Kasumi-1 (cell line): ENCODE measurements at places on chromosomes 1 and 21.

GRCh38 chr1:230043081-230043480, 24.0 kb upstream of the GALNT2 start:
- no peak for DNase-seq

GRCh38 chr21:24023402-24023801, 1583.9 kb downstream of the MRPL39 start:
- no peak for DNase-seq

GRCh38 chr1:87196110-87196827, 132.4 kb upstream of the LMO4 start:
- DNase-seq = no peak

DNA sequence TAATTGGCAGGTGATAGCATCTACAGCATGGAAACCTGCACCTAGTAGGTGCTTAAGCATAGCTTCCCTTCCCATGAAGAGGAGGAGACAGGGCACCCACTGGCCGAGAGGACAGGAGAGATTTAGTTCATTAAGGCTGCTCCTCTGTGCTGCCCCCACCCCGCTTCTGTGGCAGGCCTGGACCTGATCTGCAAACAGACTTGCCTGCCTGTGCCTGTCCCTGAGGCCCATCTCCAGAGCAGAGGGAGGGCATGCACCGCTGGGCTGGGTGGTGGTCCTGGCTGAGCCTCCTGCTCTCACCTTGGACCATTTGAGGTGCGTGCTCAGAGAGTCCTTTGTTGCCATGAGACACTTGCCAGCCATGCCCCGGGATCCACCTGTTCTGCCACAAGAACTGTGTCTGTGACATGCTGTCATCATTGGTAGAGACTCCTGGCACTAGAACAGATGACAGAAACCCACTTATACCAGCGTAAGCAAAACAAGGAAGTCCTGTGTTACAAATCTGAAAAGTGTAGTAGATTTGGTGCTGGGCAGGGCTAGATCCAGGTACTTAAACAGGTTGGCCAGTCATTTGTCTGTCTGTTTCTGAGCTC, 55.6 kb downstream of the PTPRF start:
- DNase-seq = no peak

DNA sequence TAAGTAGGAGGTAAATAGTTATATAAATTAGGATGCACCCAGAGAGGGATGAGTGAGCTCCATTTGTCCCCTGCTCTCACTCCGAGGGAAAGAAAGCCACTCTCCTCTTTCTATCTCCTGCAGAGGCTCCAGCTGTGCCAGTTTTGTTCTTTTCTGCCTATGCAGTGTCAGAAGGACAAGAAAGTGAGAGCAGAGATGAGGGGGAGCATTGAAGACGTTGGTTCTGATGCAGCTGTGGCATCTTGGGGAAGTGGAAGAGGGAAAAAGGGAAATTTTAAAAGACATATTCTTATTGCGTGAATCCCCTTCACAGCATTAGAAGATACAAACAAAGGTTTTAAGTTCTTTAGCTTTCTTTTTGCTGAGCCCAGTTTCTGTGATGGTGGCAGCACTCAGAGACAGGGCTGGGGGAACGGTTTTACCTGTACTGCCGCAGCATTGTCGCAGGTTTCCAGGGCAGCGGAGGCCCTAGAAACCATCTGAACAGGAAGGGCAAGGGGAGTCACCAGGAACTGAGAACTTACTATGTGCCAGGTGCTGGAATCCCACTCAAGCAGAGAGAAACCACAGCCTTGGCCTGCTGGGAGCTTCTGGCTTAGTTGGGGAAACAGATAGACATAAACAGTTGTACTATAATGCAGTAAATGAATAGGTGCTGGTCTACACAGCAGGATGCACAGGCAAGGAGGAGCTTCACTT, 44.9 kb upstream of the USP24 start:
- DNase-seq = no peak

DNA sequence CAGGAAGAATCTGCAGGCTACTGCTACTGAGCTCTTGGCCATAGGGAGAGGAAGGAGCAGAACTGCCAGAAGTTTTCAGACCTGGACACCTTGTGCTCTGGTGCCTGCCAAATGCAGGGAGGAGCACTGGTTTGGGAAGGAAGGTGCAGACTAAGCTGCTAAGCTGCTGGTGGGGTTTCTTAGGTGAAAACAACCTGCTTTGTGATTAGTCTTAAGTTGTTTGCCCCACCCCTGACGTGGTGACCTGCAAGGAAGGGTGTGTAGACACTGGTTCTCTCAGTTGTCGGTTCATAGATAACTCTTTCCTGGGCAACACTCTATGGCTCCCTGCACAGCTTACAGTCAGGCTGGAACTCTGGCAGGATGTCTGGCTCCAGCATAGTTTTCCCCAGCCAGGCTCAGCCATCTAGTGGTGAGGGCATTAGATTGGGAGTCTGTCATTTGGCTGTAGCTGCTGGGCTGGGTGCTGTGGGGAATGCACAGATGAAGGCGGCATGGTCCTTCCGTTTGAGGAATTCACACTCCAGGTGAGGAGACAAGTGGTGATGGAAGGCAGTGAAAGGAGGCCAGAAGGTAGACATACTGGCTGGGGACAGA, 10.3 kb upstream of the S100A10 start:
- DNase-seq = no peak

GRCh38 chr1:200805719-200806118, 67.0 kb downstream of the CAMSAP2 start:
- DNase-seq = no peak

- no peak for DNase-seq
Measured at GRCh38 chr1:116558140-116558549, 12.7 kb downstream of the CD58 start.

GRCh38 chr1:213162338-213162737, 111.3 kb downstream of the RPS6KC1 start:
- DNase-seq = no peak

DNA sequence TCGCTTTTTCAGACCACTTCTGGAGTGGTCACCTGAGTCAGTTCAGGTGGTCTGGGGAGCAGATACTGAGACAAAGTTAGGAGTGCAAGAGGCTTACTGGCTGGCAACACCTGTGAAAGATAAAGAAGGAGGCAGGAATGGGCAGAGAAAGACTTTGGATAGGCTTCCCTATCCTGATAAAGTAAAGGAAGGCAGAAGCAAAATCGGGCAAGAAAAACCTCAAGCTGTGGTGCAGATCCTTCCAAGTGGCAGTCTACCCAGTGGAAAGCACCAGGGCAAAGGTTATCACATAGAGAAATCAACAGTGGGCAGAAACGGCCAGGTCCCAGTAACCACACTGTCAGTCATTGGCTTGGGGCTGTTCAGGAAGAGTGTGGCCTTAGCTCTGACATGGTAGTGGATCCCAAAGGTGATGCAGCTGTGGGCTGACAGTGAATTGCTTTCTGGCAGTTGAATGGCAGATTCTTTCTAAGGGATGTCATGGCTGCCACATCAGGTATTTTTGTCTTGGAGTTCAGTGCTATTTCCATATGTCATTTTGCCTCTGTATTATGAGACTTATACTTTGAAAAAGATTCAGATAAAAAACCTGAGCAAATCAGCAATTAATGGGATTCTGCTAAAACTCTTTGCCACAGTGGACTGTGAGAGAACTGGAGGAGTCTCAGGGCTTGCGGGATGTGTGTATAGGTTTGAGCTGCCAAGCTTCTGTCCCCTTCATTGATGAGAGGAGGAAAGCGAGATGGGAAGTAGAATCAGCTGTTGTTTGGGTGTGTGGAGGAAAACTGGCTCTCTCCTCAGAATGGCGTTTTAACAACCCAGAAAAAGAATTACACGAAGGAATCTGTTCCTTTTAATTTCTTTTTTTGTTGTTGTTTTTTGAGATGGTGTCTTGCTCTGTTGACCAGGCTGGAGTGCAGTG, 8.1 kb upstream of the CGN start:
- DNase-seq = no peak

DNA sequence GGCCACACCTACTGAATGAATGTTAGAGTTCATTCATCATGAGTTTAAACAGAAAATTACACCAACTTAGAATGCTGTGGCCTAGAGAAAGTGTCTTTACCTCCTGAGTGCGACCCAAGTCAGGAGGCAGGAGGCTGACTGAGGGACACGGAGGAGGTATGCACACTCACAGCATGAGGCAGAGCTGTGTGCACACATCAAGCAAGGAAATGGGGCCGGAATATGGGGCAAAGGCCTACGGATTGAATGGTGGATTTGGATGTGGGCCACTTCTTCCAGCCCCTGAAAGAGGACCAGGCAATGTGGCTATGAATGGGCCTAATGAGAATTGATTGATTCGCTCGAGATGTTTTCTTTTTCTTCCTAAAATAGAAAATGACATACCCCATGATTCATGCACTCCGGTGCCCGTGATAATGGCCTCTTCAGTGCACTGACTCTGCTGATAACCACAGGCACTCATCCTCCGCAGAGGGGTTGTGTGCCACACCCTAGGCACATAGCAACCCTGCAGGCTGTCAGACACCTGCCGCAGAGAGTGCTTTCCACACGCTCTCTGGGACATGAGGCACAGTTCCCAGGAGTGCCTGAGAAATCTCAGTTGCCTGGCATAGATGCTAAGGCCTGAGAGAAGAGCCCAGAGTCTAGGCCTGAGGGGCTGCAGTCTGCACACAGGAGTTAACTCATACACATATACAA, 155.5 kb downstream of the GLUL start:
- DNase-seq = no peak

GRCh38 chr21:32813265-32813903, 41.8 kb upstream of the PAXBP1 start:
- DNase-seq = no peak

DNA sequence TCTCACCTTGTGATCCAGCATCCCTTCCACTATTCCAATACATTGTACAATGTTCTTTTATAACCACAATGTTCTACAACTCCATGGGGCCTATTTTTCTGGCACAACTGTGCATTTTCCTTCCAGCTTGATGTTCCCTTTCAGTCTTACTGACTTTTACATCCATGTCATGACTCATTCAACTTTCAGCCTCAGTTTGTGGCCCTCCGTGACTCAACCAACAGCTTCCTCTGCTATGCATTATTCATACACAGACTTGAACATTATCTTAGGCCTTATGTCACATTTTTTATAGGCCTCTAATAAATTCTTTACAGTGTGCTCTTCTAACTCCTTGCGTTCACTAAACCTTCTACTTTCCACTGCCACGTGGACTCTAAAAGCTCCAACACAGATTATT, 119.4 kb upstream of the PRMT6 start:
- DNase-seq = peak; percentile 51
